Stimulated activated CD8-positive, alpha-beta memory T cell treated with anti-CD3 and anti-CD28 coated beads, Interleukin-12 subunit alpha, Interleukin-12 subunit beta, amount 100 ng/mL, for 1 hour (primary cell): ENCODE measurements at places on chromosomes 3 and 15.

DNA sequence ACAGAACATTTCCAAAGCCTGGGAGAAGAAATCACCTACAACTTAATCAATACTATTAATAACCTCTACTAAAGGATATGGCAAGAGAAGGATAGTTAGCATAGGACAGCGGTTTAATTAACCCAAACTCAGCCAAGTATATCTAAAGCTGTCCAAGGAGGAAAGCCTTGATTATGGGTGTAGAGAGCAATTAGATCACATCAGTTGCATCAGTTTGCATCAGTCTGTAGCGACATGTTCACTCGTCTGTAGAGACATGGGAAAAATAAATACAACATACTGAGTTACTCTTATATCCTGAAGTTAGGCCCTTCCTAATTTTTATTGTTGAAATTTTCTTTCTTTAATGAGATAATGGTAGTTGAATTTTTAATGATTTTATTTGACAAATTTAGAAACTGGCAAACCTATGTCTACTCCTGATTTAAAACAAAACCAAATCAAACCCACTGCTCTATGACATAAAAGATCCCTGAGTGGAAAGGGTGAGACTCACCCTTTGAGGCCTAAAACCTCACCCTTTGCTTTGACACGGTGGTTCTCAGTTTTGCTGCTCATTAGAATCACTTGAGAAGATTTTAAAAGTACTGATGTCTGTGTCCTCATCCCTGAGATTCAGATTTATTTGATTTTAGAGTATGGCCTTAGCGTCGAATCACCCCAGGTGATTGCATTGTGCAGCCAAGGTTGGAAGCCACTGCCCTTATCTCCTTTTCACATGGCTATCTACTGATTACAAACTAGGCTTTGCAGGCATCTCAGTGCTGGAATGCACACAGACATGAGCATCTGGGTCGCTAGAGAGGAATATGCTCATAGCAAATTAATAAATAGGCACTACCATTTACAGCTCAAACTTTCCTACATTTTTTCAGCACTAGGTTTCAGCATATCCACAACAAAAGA, 2.8 kb upstream of the CLRN1 start:
- no peak for DNase-seq

GRCh38 chr15:48486228-48486627, 155.0 kb downstream of the DUT start:
- DNase-seq: no peak

DNA sequence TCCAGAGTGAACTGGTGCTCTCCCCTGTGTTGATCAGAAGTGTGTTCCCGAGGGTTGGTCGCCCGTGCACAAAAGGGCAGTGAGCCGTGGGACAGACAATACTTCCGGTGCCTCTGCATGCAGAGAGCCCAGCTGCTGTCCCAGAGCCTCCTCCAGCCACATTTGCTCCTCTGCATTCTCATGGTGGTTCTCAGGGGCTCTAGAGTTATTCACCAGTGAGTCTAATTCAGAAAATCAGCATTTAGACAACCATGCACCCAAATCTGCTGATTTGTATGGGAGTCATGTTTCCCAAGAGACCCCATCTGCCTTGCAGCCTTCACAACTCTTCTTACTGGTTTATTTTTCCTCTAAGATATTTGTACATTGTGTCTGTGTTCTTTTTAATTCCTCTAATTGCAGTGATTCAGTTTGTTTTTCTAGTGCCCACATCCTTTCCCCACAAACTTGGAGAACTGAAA, 107.0 kb upstream of the SPRED1 start:
- no peak for DNase-seq

DNA sequence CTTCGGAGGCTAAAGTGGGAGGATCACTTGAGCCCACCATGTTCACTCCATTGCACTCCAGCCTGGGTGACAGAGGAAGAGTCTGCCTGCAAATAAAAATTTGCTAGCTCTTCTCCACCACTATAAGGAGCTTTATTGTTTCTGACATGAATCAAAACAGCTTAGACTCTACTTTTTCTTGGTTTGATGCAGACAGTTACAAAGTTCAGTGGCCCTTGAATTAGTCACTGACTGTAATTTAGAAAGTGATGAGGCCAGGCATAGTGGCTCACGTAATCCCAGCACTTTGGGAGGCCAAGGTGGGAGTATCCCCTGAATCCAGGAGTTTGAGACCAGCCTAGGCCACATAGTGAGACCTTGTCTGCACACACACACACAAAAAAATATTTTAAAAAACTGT, 172.4 kb upstream of the CGNL1 start:
- DNase-seq: no peak

DNA sequence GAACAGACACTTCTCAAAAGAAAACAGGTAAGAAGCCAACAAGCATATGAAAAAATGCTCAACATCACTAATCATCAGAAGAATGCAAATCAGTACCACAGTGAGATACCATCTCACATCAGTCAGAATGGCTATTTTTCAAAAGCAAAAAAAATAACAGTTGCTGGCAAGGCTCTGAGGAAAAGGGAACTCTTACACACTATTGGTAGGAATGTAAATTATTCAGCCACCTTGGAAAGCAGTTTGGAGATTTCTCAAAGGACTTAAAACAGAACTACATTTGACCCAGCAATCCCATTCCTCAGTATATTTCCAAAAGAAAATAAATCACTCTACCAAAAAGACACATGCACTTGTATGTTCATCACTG, 95.6 kb downstream of the APBA2 start:
- no peak for DNase-seq

- DNase-seq: no peak
Observed at GRCh38 chr3:78845605-78846004, 922.2 kb downstream of the ROBO1 start.

DNA sequence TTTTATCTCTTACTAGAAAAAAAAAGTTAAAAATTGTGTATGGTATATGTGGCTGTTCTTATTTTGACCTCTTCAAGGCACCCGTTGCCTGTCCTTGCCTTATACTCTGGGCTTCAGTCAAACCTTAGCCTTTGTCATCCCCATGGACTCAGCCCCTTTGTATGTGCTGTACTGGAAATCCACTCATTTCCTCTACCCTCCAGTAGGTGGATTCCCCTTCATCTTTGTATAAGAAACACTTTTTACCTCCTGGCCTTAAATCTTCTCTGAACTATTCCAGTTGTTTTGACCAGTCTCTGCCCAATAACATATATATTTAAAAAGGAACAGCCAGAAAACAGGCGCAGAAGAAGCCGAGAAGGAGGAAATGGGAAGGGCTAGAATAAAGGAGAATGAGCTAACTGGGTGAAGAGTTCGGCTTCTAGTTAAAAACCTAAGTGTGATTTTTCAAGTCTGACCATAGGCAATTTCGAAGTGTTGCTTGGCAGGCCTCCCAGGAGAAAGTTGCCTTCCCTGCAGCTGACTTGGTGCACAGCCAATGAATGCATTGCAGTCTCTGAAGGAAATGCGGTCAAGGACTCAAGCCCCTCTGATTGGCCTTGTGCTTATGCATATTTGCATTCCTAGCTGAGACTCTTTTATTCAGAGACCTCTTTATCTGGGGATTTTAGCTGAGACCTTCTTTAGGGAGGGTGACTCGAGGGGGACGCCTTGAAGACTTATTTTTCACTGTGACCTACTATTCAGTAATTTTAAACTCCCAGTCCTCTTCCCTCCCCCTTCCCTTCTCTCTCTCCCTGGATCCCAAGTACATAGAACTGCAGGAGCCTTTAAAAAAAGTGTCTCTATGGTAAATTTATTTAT, 277.4 kb downstream of the ROBO1 start:
- DNase-seq: no peak

DNA sequence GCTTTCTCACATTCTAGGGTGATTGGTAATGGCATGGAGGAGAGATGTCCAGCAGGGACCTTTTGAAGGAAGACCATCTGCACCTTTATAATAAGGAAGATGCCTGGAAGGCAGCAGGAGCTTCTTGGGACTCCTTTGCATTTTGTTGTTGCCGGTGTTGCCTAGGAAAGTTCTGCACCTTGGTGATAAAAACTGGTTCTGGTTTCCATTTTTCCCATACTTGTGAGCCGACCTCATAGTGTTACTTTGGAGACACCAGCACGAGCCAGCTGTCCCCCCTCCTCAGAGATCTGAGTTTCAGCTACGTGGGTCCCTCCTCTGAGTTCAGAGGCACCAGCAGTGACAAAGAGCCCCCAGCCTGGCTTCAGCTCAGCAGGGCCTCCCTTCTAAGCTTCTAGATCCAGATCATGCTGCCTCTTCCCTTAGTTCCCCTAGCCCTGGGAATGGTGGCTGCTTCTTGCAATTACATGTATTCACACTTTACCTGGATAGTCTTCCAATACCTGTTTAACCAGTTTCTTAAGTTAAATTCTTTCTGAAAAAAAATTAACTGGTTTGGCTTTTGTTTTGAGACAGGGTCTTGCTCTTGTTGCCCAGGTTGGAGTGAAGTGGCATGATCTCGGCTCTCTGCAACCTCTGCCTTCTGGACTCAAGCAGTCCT, 18.0 kb upstream of the FSTL1 start:
- no peak for DNase-seq

DNA sequence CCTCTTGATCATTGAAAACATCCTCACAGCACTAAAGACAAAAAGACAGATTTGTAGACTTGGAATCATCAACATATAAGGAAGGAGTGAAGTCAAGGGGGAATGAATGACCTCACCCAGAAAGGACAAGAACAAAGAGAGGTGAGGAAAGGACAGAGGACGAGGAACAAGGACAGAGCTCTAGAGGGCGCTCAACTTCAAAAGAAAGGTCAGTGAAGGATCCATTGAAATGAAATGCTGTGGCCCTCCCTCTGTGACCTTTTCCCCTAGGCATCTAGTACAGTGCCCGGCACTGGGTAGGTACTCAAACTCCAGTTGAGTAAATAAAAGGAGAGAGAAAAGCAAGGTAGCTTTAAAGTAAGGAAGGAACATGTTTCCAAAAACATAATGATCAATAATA, 2.6 kb downstream of the ATP8B4 start:
- DNase-seq: no peak

DNA sequence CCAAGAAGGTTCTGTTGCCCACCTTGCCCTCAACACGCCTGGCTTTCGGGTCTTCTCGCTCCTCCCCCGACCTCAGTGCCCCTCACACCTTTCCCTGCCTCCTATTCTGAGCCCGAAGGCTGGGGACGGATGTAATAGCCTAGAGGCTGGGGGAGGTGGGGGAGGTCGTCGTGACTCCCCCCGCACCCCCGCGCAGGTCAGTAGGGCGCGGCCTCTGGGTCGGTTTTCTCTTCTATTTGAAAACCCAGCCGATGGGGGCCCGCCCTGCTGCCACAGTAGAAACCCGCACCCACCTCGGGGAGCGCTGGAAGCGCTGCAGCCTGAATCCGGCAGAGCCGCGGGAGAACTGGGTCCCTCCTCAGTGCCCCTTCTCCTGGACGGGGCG, 1.0 kb upstream of the RBPMS2 start:
- DNase-seq: no peak

DNA sequence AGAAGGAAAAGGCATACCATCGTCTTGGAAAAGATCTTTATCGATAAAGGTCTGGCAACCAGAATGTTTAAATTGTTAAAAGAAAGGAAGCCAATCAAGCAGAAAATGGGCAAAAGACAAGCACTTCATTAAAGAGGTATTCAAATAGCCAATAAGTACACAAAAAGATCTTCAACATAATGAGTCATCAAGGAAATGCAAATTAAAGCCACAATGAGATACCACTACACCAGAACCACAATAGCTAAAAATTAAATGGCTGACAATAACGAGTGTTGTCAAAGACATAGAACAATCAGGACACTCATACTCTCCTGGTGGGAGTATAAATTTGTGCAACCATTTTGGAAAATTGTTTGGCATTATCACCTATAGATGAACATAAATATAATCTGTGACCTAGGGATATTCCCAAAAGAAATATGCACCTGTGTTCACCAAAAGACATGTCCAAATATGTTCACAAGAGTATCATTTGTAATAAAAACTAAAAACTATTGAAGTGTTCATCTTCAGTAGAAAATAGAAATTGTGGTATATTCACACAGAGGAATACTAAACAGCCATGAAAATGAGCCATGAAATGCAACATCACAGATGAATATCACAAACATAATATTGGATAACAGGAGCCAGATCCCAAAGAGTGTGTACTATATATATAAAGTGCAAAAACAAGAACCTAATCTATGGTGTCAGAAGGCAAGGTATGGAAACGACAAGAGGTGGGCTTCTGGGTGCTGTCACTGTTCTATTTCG, 14.4 kb upstream of the BTBD1 start:
- no peak for DNase-seq

DNA sequence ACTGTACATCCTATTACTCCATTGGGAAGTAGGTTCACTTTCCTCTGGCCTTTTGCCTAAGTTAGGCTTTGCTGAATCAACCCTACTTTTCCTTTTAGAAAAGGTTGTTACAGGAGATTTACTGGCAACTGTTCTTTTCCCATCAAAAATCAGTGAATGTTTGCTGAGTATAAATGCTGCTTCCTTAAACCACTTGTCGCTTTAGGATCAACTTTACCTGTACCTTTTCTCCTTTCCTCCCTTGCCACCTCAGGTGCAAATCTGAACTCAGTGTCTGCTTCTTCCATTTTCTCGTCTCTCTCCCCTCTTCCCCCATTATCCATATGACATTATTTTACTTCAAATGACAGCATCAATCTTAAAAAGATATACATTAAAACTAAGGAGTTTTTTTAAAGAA, 69.5 kb upstream of the GOLGA6B start:
- no peak for DNase-seq

DNA sequence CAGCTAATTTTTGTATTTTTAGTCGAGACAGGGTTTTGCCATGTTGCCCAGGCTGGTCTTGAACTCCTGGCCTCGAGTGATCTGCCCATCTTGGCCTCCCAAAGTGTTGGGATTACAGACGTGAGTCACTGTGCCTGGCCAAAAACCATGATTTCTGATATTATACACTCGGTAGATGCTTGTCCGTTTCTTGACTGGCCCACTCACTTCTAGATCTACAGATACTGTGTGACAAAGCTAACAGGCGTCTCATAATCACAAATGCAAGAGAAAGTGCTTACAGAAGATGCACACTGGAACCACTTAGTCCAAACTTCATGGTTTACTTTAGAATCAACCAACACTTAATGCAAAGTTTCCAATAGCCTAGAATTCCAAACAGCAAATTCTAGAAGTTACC, 8.4 kb downstream of the PROK2 start:
- no peak for DNase-seq

- DNase-seq: no peak
Observed at GRCh38 chr15:100889385-100890050, 9.9 kb downstream of the ALDH1A3 start.

DNA sequence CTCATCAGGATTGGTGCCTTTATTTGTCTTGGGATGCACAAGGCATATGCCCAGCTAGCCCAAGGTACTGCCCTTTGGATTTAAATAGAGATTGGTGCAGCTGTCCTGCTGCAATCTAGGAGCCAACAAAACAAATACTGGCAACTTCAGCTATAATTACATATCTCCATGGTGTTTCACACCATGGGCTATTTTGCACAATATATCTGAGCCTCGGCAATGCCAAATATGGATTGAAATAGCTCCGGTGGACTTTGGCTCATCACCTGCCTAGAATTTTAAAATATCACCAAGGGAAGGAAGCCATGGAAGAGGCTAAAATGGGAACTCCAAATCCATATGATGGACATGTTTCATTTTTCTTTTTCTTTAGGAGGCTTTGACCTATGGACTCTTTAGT, 367.8 kb upstream of the UMPS start:
- DNase-seq: no peak
